ENCODE measurements at places on chromosomes 2 and 18. TPM values are rescaled to one million over a fixed set of nuclear protein-coding genes. Genes with fewer than 3 reads are reported as not detected.

Gene ANTXR1
- total RNA-seq: 31.0 TPM

Gene SPHKAP
- not detected for total RNA-seq

Gene FOSL2
- total RNA-seq: 35.6 TPM

Gene NAGK
- 81.9 TPM for total RNA-seq

Gene ST8SIA3
- not detected for total RNA-seq

Gene TAF4B
- total RNA-seq: 5.6 TPM

Gene HOXD10
- not detected for total RNA-seq

Gene FOXI3
- 0.04 TPM for total RNA-seq

Gene LBX2
- total RNA-seq: 0.61 TPM

Gene TUBA4B
- not detected for total RNA-seq

Gene HOXD9
- total RNA-seq: 0.14 TPM

Gene SLC30A3
- not detected for total RNA-seq

Gene NEB
- 0.27 TPM for total RNA-seq

Gene POTEI
- total RNA-seq: not detected

Gene MOGAT1
- not detected for total RNA-seq

Gene NYAP2
- total RNA-seq: not detected

Gene VWA3B
- not detected for total RNA-seq

Gene ZNF892
- total RNA-seq: 8.7 TPM

Gene MLPH
- total RNA-seq: 0.63 TPM

Gene RND3
- 61.3 TPM for total RNA-seq

Gene ZSWIM2
- not detected for total RNA-seq

Gene RAB6C
- not detected for total RNA-seq

Gene TMEM37
- total RNA-seq: not detected

Gene TDRD15
- total RNA-seq: not detected

Gene NPAS2
- 14.6 TPM for total RNA-seq

Gene NFATC1
- 4.4 TPM for total RNA-seq

Measured in foreskin keratinocyte (primary cell).